ENCODE measurements at places on chromosomes 4 and X.

- DNase-seq, result no peak
These were observed 51.4 kb downstream of the SGMS2 start for GRCh38 chr4:107876099-107876498.

DNA sequence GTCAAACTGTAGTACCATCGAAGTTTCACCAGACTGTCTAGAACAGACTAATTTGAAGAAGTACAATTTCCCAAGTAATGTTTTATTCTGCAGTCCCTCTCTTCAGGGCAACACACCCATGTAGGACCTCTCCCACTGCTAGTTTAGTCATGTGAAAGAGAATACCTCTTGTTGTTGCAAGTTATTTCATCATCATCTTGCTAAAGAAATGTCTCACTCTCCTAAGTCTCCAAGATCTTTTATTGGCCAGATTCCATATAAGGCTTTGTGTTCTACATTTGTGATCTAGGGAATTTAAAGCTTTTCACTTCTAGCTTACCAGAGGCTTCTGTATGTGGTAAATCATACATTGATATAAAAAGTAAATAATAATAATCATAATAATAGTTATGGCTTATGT lies 745.3 kb upstream of the MAGEB2 start:
- DNase-seq, result no peak

- DNase-seq, result no peak
These were observed 61.9 kb upstream of the ZCCHC13 start for GRCh38 chrX:74242050-74242449.

- no peak for DNase-seq
These were observed 496.3 kb downstream of the STPG2 start for GRCh38 chr4:97646997-97647396.

DNA sequence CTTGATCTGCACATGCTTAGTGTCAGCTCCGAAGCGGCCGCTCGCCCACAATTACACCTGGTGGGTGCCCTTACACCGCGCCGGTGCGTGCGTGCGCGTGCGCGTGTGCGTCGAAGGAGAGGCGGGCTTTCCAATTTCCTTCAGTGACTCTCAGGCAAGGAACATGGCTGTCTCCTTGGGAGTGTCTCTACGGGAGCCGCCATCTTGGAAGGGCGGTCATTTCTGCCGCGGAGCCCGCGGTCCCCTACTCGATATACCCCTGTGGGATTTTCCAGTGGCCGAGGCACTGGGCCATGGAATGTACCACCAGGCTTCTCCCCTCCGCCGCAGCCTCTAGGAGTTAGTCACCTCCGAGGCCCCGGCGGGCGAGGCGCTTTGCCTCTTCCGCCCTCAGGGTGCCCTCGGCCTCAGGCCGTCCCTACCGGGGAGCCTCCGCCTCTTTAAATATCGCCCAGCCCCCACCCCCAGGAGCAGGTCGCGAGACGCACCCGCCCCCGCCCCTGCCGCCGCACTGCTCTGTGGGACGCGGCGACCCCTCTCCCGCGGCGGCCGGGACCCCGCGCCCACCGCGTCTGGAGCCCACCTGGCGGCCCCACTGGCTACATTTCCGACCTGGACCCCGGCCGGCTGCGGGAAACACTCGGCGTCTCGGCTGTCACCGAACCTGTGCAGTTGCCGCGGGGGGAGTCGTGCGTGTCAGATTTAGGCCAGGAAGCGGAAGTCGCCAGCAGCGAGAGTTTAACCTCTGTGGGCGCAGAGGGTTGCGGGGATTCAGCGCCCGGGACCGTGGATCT lies at the start of gene ZNF41:
ZNF41 (minus strand) TSS at position 711 of the 794 bp plus-strand sequence. CDS start 15,741 bp downstream, outside the sequence.
- DNase-seq, result peak; percentile 45

- no peak for DNase-seq
These were observed 130.2 kb downstream of the AMELX start for GRCh38 chrX:11423362-11423818.

DNA sequence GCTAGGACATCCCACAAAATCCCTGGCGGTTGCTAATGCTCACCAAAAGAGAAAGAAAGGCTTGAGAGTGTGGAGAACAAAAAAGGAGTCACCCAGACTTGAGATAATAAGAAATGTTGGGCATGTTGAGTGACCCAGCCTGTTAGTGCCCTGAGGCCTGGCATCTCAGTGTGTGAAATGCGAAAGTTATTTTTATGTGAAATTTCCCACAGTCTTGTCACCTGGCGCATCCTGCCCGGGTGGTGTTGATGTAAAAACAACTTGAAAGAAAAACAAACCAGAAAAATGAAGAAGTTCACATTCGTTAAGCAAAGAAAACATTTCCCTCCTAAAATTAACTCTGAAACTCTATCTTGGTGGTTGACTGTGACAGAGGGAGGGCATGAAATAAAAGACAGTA lies 495.2 kb downstream of the MID1IP1 start:
- DNase-seq, result no peak

DNA sequence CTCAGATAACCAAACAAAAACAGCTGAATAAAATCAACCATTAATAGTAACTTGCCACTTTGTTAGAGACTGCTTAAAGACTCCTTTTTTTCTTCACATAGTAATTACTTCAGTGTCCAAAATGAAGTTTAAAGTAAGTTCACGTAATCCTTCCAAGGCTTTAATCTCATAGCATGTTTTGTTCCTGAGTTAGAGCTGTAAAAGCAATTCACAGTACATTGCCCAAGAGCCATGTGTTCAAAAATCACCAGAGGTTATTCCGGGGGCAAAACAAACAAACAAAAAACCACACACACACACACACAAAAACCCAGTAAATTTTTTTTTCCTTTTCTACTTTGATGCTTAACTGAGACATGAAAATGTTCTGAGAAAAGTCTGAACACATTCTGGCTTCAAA lies 6.1 kb downstream of the GPR82 start:
- DNase-seq, result no peak

GRCh38 chr4:175127314-175127713 lies 209.2 kb downstream of the ADAM29 start:
- DNase-seq, result no peak

- DNase-seq, result no peak
These were observed 23.7 kb upstream of the HELT start for GRCh38 chr4:184994623-184995010.

DNA sequence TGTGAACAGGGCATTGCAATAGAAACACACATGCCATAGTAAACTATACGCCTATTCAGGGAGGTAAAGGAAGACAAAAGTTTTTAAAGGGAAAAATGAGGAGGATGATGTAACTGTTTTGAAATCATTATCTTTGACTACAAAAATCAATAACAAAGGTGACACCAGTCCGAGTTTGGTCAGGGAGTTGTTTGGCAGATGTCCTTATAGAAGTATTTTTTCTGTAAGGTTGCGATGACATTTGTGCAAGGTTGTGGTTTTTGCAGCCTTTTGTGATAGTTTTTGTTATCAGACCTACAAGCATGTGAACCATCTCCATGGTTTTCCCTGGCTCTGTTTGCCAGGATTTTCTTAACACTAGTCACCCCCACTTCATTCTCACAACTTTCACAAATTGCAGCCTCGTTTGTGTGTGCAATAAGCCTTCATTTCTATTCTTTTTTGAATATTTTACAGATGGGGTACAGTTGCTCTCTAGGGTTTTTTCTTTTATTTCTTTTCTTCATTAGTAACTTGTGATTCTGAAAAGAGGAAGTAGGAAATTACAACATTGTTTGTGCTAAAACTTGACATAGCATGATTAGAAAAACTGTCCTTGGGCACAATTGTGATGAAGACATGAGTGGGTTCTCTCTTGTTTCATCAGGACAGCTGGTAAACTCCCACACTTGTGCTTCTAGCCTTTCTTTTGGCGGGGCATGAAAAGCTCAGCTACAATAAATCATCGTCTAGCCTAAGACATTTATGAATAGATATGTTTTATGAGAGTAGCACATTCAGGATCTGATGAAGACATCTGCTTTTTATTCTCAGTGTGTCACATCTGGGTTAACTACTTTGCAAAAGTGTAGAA lies 60.2 kb upstream of the PNPLA4 start:
- DNase-seq, result no peak

- no peak for DNase-seq
These were observed 2.5 kb upstream of the RS1 start for GRCh38 chrX:18674417-18674787.

DNA sequence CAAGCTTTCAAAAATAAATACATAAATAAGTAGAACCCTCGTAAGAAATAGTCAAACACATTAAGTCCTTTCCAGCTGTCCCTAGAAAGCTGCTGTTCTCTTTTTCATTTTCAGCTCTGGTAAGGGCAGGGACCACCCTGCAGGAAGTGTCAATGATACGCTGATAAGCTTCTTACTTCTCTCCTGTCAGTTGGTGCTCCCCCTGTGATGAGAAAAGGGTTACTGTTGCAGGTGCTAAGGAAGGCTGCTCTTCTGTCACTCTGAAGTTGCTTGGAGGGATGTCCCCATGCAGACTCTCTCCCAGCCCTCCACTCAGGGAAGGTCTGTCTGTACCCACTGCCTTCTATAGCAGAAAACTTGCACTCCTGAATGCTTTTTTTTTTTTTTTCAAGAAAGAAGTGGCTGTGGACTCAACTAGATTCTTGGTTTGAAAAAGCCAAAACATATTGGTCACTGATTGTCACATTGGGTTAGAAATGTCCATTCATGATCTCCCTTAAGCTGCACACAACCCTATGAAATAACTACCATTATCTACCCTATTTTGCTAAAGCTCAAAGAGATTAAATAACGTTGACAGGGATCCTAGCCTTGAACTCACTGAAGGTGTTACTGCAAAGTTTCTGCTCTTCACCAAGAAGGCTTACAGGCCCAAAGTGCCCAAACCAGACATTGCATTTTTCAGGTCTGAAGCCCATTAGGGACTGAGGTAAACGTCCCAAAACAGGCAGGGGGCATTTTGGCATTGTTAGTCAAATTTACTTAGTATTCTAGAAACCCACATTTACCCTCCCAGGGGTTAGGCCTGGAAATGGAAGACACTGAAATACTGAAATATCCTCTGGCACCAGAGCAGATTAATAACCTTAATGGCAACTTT lies 1.2 kb downstream of the CXCL3 start:
- no peak for DNase-seq

DNA sequence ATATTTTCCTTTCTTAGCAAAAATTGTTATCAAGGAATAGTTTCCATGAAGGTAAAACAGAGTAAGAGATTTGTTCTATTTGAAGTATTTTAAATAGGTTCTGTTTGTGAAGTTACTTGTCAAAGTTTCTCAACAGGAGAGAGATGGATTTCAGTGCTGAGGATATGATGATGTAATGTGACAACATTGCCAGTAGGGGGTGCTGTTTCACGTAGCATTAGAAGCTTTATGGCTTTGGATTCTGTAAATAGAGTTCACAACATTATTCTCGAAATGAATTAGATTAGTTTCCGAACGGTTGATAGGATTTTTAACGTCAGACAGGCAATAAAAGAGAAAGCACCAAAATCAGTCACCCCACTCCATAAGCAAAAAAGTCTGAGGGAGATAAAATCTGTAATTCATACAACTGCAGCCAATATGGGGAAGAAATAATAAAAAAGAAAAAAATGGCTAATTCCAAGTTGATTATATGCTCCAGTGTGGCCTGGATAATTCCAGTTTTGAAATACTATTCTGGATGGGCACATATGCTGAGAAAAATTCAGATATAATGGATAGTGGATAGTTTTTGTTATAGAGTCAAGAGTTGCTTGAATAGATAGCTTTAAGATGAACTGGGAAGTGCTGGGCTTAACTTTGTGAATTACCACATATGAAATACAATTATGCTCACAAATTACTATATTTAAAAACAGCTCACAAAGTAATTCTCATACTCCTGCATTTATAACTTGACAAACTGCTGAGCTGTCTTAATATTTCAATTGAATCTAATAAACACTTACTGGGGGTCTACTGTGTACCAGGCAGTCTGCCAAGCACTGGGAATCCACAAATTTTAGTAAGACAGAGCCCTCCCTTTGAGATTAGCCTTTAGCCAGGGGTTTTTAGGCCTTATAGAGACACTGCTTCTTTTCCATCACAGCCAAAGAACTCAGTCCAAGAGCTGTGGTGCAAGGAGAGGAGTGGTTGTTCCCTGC lies 109.1 kb downstream of the GPAT3 start:
- no peak for DNase-seq

DNA sequence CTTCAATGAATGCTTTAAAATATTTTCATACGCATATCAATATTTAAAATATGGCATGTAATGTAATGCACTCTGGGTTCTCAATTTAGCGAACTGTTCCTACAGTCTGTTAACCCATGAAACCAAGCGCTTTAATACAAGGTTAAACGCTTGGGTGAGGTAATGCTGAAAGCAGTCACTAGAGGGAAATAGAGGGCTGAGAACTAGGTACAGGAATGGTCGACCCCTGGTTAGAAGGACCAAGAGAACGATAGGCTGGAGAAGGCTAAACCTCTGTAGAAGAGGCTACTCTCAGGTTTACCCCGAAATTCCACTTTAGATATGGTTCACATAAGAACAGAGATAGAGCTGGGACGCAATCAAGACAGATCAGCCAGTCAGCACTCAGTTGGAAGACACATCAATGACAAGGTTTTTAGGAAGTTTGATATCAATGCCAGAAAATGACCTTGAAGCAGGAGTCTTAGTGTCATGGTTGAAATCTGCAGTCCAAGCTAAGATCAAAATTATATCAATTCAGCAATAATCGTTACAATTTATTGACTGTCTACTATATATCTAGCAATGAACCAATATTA lies 26.9 kb downstream of the ARSJ start:
- no peak for DNase-seq

GRCh38 chr4:184396570-184397515 lies 77.5 kb downstream of the IRF2 start:
- DNase-seq, result no peak

- DNase-seq, result no peak
These were observed 69.6 kb downstream of the FAM53A start for GRCh38 chr4:1614502-1614853.

DNA sequence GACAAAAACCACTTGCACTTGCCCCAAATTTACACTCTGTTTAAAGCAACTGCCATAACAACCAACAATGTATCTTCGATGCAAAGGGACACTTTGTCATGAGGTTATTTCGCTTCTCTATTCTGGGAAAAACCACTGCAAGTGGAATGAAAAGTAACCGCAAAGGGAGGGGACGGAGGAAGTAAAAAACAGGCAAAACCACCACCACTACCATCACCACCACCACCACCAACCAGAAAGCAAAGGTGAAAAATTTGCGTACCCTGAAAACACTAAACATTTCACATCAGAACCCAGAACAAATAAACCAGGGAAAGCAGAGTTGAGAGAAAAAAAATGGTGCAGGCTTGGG lies 1.2 kb upstream of the N4BP2 start:
- no peak for DNase-seq

GRCh38 chrX:16778545-16778944 lies 7.7 kb upstream of the TXLNG start:
- no peak for DNase-seq

DNA sequence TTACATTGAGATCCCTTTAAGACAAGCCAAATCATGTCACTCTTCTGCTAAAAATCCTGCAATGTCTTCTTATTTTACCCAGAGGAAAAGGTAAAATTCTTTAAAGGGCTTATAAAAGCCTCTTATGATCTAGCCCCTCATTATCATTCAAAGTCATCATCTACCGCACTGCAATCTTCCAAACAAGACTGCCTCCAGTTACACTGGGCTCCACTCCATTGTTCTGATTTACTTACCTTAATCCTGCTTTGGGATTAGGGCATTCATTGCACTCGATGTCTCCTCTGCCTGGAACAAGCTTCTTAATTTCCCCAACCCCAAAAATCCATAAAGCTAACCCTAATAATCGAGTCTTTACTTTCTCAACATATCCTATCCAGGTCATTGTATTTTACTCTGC lies 269.1 kb downstream of the PCDH18 start:
- no peak for DNase-seq
